Astrocyte of the spinal cord (primary cell): ENCODE measurements at places on chromosomes 7 and 10.
A peak's percentile ranks its signal among the peaks of the same experiment; 100 is the strongest.

DNA sequence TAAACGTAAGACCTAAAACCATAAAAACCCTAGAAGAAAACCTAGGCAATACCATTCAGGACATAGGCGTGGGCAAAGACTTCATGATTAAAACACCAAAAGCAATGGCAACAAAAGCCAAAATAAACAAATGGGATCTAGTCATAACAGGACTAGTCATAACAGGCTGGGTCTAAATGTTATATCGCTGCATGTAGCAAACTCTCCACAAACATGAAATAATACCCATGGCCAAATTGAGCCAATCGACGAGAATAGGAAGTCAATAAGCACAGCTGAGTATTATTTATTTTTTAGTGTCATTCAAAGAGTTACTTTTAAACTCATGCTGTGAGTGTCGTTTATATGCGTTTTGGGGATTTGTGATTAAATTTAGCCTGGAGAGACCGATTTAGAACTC lies 225.1 kb downstream of the TFEC start:
- DNase-seq, result peak; percentile 50

GRCh38 chr7:19560111-19560883 lies 148.5 kb downstream of the POLR1F start:
- peak; percentile 92 for DNase-seq

DNA sequence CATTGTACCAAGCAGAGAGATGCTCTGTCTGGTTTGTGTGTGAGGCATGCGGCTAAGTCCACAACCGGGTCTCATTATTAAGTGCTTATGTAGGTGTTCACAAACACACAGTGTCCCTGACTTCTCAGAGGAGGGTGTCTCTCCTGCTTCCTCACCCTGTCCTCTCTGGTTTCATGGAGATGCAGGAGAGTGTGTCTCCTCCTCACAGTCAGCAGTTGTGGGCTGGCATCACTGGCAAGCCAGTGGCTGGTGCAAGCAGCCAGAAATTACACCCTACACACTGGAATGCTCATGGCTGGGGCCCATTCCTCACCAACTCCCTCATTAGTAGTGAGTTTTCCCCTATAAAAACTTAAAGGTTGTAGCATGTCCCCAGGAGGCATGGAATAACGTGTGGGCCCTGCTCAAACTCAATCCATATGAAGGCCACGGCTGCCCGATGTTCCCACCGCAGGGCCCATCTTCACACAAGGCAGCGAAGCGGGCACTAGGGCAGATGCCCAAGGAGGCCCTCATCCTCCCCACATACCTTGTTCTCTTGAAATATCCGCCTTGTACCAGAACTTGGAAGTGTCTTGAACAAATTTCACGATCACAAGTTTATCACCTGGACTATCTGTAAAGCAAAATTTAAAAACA lies 280.1 kb downstream of the TNS3 start:
- no peak for DNase-seq

GRCh38 chr10:113959383-113959760 lies 84.3 kb upstream of the ADRB1 start:
- no peak for DNase-seq

DNA sequence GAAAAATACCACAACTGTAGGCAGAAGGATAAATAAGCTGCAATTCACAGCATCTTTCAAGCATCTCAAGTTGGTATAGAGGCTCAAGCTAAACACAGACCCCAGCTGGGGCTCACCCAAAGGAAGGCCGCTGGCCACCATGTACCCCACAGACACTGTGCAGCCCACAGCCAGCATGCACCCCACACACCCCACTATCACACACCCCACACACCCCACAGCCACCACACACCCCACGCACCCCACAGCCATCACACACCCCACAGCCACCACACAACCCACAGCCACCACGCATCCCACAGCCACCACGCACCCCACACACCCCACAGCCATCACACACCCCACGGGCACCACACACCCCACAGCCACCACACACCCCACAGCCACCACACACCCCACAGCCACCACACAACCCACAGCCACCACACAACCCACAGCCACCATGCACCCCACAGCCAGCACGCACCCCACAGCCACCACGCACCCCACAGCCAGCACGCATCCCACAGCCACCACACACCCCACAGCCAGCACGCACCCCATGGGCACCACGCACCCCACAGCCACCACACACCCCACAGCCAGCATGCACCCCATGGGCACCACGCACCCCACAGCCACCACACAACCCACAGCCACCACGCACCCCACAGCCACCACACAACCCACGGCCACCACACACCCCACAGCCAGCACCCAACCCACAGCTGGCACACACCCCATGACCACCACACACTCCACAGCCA lies 214.7 kb downstream of the DNAJB6 start:
- DNase-seq, result no peak

- DNase-seq, result no peak
Measured at GRCh38 chr7:503575-504111, 16.0 kb downstream of the PDGFA start.

DNA sequence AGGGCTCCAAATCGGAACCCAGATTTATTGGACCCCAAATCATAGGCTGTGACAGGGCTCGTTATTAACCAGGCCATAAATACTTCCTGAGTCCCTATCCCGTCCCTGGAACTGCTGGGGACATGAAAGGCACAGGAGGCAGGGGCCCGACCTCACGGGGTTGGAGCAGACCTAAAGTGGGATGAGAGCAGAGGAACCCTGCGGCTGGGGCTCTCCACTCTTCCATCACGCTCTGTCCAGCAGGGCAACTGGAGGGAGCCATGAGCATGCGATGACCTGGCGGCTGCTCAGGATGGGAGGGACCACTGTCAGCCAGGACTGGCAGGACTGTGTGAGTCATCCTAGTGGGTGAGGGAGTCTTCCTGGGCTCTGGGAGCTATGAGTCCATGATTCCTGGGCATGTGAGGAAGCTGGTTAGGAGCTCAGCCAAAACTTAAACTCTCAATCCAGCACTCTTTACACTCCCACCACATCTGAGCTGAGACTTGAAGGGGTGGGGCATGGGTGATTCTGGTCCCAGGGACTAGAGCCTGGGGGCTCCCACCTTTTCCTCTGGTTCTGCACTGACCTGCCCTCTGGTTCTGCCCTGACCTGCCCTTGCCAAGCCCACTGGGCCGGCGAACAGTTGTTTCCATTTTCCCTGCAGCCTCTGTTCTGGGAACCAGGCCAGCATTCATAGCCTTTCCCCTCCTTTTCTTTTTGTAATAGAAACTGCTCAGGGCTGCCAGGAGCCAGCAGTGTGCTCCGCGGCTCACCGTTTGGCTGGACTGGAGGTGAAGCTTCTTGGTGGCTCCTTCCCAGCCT lies 47.1 kb downstream of the SYPL1 start:
- peak; percentile 93 for DNase-seq

GRCh38 chr7:102424787-102425218 lies 8.6 kb upstream of the ORAI2 start:
- no peak for DNase-seq

- DNase-seq, result no peak
Measured at GRCh38 chr10:88113232-88113631, 249.8 kb downstream of the PTEN start.

DNA sequence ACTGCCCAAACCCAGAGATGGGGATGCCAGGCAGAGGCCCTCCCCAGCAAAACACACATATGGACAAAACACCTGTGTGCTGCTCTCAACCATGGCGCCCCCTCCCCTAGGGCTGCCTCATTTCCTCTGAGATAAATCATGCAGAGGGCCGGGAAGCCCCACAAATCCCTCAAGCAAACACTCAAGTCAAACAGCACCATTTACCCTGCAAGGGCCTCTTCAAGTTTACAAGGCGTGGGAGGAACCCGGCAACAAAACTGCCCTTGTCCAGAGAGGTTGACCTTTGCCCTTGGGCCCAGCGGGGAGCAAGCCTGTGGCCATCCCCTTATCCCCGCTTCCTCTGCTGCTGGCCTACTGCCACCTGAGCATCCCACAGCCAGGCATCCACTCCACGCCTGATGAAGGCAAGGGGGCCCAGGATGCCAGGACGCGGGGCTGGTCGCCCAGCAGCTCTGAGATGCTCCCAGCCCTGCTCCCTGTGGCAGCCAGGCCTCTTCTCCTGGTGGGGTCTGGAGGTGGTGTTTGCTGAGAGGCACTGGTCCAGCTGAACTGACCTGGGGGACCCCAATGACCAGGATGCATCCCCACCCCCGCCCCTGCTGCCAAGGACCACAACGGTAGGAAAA lies 77.4 kb downstream of the DLG5 start:
- DNase-seq, result no peak

DNA sequence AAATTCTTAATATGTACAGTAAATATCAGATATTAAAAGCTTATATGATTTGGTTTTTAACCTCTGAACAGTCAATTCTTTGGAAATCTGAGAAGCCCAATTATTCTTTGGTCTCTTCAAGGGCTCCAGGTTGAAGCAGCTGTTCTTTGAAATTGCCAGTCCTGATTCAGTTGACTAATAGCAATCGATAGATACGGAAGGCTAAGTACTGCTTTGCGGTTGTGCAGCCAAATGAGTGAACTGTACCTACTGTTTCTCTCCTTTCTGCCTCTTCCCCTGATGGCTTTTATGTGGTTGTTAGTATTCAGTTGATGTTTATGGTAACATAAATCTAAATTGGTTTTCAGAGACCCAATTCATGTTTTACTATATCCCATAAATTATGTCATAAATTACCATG lies 103.1 kb upstream of the RPA3 start:
- DNase-seq, result no peak

DNA sequence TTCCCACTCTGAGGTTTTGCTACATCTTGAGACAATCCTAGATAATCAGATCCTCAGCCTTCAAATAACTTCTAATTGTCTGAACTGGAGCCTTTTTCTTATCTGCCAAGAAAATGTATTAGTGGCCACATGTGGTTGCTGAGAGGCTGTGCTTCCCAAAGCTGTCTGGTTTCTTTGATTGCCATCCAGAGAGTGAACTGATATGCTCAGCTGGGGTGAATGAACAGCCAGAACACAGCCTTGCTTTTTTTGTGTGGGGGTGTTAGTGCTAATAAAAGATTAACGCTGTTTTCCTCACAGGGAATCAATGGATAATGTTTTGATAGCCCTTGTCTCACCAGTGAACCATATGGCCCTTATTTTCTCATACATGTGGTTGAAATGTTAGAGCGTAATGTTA lies 66.9 kb downstream of the BBS9 start:
- peak; percentile 39 for DNase-seq

- peak; percentile 54 for DNase-seq
Measured at GRCh38 chr10:101050208-101051069, 11.3 kb upstream of the KAZALD1 start.

- no peak for DNase-seq
Measured at GRCh38 chr7:2358968-2359527, 4.4 kb downstream of the EIF3B start.

DNA sequence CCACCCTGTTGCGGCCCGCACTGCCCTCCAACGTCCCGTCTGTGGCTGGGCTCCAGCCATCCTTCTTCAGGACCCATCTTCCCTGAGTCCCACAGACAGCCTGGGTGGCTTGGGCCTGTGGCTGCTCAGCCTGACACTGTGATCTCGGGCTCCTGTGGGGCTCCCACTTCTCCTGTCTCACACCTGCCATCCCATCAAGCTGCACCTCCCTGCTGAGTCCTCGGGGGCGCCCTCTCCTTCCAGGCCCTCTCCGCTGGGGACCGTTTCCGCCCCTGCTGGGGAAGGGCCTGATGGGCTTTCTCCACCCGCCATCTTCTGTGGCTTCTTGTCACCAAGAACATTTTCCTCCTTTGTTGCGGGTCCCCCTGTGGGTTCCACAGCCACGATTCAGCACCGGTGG lies 173.8 kb upstream of the PPP2R2D start:
- no peak for DNase-seq

DNA sequence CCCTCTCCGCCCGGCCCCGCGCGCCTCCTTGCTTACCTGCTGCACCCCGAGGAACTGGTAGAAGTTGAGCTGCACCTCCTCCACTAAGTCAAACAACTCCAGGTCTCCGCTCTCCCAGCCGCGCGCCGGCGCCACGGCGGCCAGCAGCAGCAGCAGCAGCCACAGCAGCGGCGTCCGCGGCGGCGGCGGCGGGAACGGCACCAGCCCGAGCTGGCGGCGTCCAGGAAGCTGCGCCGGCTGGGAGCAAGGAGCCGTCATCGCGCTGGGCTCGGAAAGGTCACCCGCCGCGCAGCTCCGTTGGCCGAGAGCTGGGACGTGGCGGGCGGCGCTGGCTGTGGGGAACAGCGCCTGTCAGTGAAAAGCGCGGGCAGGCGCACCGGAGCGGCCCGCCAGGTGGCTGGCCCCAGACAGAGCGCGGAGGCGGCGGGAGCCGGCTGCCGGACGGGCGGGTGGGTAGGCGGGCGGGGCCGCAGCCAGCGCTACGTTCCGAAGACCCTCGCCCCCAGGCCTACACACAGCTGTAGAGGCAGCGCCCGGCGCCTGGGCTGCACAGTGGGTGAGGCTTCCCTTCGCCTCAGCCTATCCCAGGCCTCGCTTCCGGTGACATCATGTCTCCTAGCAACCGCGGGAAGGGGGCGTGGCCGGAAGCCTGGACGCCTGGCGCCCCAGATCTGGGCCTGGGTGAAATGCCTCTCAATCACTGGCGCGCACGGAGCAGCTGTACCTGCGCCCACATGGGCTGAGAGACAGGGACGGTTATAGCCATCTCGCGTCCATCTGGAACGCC lies at the start of gene DNAJC1:
DNAJC1 (minus strand) TSS at position 554 of the 787 bp plus-strand sequence; CDS start at position 258, 296 bp downstream.
- peak; percentile 93 for DNase-seq

GRCh38 chr7:156918635-156919034 lies 25.7 kb upstream of the LMBR1 start:
- no peak for DNase-seq

GRCh38 chr10:19891429-19891828 lies 75.2 kb downstream of the PLXDC2 start:
- no peak for DNase-seq

- no peak for DNase-seq
Measured at GRCh38 chr10:101090597-101090996, 28.8 kb downstream of the KAZALD1 start.
